ENCODE measurements at places on chromosomes 12 and 14. TPM values are rescaled to one million over a fixed set of nuclear protein-coding genes. Genes with fewer than 3 reads are reported as not detected.

DNA sequence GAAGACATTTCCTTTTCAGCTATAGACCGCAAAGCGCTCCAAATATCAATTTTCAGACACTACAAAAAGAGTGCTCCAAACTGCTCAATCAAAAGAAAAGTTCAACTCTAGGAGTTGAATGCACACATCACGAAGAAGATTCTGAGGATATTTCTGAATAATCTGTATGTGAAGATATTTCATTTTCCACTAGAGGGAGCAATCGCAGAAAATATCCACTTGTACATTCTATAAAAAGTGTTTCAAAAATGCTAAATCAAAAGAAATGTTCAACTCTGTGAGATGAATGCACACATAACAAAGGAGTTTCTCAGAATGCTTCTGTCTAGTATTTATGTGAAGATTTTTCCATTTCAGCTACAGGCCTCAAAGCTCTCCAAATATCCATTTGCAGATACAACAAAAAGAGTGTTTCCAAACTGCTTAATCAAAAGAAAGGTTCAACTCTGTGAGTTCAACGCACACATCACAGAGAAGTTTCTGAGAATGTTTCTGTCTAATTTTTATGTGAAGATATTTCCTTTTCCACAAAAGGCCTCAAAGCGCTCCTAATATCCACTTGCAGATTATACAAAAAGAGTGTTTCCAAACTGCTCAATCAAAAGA is 643.8 kb upstream of the ALG10B start:
- no peak for DNase-seq
- no peaks in the 10 kb centered on the region for H3K36me3 ChIP-seq
- H3K4me3 ChIP-seq: no peak overlapping the region
- no peaks in the 10 kb centered on the region for H3K27me3 ChIP-seq

- no peaks in the 10 kb centered on the region for H3K27me3 ChIP-seq
- no peak overlapping the region for H3K4me3 ChIP-seq
- H3K36me3 ChIP-seq: no peaks in the 10 kb centered on the region
- no peak for DNase-seq
Measured at GRCh38 chr14:51068268-51068667, 26.6 kb downstream of the TRIM9 start.

DNA sequence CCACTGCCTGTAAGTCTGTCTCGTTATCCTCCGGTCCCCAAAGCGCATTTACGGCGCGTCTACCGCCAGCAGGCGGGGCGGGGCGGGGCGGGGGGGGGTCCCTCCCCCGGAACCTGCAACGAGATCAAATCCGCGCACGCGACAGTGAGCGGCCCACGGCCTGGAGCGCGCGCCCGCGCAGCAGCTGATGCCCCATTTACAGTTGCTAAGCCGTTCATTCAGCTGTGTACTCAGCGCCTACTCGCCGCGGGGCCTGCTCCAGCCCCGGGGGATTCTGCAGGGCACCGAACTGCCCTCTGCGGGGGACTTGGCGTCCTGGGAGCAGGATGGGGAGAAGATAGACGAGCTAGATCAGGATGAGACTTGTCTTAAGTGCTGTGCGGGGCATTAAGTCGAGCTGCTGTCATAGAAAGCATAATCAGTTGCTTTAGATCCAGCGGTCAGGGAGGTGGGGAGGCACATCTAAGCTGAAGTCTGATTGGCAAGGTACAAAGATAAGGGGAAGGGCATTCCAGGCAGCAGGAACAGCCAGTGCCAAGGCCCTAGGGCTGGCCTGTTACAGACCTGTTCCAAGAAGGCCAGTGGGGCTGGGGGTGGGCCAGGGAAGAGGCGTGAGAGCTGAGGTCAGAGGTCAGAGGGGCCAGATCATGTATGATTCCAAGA is 1.4 kb upstream of the CCDC85C start:
- DNase-seq: peak; percentile 66
- H3K36me3 ChIP-seq: no peaks in the 10 kb centered on the region
- peaks cover 35% of the 10 kb centered on the region for H3K4me1 ChIP-seq
- peak overlapping the region; percentile 89 for H3K27ac ChIP-seq
- peaks cover 26% of the 10 kb centered on the region for H3K27me3 ChIP-seq

The TSPAN19 gene
- 0.04 TPM for total RNA-seq

DNA sequence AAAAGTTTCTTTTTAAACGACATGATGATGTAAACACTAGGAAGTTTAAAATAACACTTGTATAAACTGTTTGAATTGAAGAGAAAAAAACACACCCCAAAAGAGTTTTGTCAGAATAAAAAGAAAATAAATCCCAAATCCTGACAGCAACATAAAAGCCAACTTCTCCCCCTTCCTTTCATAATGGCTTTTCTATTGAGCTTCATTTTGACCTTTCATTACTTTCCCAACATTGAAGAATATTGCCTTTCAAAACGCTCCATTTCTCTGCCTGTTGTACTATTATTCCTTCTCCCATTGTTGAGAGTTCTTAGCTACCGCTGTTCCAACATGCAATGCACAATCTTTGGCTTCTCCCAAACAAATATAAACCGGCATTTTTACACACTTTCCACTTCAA is 448.5 kb downstream of the BCAT1 start:
- no peak overlapping the region for H3K27ac ChIP-seq
- DNase-seq: no peak
- H3K27me3 ChIP-seq: no peaks in the 10 kb centered on the region
- no peaks in the 10 kb centered on the region for H3K4me1 ChIP-seq
- no peaks in the 10 kb centered on the region for H3K36me3 ChIP-seq
- H3K4me3 ChIP-seq: no peak overlapping the region

DNA sequence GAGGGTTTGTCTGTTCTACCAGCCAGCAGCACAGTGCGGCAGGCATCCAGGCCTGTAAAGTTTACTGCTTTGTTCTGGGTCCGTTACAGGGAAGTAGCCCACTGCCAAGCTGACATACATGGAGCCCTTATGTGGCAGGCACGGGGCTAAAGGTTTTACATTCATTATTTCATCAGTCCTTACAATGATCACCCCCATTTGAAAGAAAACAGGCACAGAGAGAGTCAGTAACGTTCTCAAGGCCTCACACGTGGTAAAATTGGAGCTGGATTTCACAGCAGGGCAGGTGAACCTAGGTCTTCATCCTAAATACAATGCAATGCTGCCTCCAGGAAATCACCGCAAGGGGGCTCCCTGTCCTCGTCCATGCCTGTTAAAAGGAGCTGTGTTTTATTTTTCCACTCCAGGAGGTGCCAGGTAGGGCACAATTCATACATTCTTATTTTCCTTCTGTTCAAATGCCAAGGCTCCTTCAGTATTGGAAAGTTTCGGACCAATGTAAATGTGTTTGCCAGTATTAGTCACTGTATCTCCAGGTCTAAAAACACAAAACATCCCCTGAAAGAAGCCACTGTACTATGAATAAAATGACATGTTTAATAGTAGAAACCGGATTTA is 172.2 kb upstream of the GZMB start:
- no peaks in the 10 kb centered on the region for H3K36me3 ChIP-seq
- H3K4me1 ChIP-seq: peaks cover 3% of the 10 kb centered on the region
- no peak overlapping the region for H3K27ac ChIP-seq
- H3K4me3 ChIP-seq: no peak overlapping the region
- no peaks in the 10 kb centered on the region for H3K27me3 ChIP-seq
- DNase-seq: peak; percentile 80

DNA sequence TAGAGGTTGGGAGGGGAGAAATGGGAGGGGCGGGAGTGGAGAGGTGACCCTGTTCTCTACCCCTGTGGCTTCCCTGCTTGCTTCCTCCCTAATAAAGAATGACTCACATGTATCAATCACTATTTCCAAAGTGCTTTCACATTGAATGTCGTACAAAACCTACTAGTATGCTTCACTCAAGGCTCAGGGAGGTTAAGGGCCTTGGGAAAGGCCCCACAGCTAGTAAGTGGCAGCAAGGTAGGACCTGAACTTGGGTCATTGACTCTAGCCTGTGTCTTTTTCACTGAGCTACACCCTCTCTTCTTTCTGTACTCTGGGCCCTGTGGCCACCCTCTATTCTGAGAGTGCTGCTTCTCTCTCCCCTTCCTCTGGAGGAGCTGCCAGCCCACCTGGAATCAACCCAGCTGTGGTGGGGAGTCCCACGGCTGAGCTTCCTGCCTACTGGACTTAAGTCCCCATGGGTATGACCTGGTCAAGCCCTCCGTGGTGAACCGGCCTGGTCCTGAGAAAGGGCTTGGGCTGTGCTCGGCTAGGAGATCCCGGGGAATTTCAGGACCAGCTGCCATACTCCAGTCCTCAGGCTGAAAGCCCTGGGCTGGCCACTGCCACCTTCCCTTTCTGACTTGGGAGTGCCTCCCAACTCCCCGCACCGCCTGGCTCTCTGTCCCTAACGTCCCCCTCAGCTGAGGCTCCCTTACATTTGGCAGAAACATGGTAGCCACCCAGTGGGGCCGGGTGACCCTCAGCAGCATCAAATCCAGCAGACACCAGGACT is 13.0 kb downstream of the SLC48A1 start:
- peaks cover 99% of the 10 kb centered on the region for H3K36me3 ChIP-seq
- H3K4me1 ChIP-seq: peaks cover 2% of the 10 kb centered on the region
- DNase-seq: no peak
- H3K4me3 ChIP-seq: no peak overlapping the region
- H3K27me3 ChIP-seq: no peaks in the 10 kb centered on the region
- H3K27ac ChIP-seq: no peak overlapping the region

DNA sequence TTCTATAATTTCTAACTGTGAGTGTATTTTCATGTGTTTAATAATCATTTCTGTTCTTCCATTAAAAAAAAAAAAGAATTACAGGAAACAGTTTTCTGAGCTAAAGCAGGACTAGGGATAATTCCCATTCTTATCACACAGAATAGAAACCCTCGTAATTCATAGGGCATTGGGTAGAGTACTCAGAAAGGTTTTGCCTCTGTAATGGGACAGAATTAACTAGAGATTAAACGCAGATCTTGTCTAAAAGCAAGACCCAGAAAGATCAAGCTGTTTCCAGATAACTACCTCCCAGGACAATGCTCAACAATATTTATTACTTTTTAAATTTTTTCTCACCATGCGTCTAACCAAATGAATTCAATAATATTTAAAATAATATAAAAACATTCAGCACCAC is 10.2 kb downstream of the GSKIP start:
- H3K4me1 ChIP-seq: no peaks in the 10 kb centered on the region
- no peak overlapping the region for H3K4me3 ChIP-seq
- no peaks in the 10 kb centered on the region for H3K36me3 ChIP-seq
- DNase-seq: no peak

The SSPN gene
- total RNA-seq: 94.0 TPM

The SCAF11 gene
- 84.5 TPM for total RNA-seq

GRCh38 chr12:45730348-45731189 is 1.1 kb downstream of the ARID2 start:
- H3K4me3 ChIP-seq: peak overlapping the region; percentile 96
- H3K36me3 ChIP-seq: no peaks in the 10 kb centered on the region
- H3K27me3 ChIP-seq: no peaks in the 10 kb centered on the region
- peak overlapping the region; percentile 99 for H3K27ac ChIP-seq
- peak; percentile 77 for DNase-seq

DNA sequence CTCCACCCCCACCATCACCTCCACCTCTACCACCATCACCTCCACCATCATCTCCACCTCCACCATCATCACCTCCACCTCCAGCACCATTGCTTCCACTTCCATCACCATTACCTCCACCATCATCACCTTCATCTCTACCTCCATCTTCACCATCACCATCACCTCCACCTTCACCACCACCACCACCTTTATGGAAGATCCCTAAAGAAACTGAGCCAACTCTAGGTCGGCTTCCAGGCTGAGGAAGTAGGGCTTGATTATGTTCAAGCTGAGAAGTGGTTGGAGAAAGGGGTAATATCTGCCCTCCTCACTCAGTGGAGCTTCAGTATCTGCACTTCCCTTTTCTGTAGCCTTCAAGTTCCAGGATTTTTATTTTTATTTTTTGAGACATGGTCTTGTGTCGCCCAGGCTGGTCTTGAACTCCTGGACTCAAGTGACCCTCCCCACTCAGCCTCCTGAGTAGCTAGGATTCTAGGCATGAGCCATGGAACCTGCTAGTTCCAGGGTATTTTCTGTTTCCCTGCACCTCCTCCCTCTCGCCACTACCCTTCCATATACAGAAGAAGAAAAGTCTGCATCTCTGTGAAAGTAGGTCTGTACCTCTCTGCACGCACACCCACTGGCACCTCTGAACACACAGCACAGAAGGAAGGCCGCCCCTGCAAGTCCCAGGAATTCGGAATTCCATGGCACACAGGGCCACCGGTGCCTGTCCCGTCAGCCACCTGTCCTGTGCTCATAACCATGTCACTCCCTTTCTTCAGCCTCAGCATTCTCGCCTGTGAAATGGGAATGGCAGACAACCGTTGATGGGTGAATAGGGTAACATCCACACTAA is 5.9 kb downstream of the ZBTB42 start:
- no peak for DNase-seq
- peaks cover 39% of the 10 kb centered on the region for H3K4me1 ChIP-seq
- H3K4me3 ChIP-seq: no peak overlapping the region
- no peaks in the 10 kb centered on the region for H3K36me3 ChIP-seq
- H3K27ac ChIP-seq: no peak overlapping the region

The NID2 gene
- total RNA-seq: 96.3 TPM

DNA sequence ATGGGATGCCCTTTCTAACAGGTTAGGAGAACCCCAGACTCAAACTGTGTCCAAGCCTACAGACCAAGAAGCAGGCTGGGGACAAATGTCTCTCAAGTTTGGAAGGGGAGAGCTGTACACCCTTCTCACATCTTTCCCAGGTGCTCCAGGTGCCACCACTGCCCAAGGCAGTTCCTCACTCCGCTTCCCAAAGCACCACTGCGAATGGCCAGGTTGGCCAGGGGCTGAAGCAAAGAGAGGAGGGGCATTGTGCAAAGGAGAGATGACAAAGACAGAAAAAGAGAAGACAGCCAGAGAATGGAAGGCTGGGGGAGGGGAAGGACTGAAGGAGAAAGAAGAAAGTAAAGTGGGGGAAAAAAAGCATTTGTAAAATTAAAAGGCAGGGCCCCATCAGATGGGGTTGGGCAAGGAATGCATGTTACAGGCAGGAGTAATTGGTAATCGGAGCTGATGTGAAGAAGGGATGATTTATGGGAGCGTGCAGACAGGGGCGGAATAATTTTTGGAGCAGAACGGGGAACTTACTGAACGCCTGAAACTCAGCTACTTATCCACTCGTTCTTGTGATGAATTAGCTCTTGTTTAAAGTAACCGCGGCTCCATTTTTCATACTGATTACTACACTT is 165.8 kb downstream of the ESRRB start:
- no peaks in the 10 kb centered on the region for H3K4me1 ChIP-seq
- H3K4me3 ChIP-seq: no peak overlapping the region
- no peak overlapping the region for H3K27ac ChIP-seq
- peak; percentile 24 for DNase-seq
- H3K27me3 ChIP-seq: no peaks in the 10 kb centered on the region
